Suprapubic skin (tissue), 4 donors: ENCODE measurements at places on chromosomes 6 and 20.

GRCh38 chr20:61161726-61162390, 90.2 kb upstream of the CDH4 start:
- no peaks in the 10 kb centered on the region for H3K36me3 ChIP-seq
- no peak overlapping the region for H3K27ac ChIP-seq
- no peak overlapping the region for H3K4me3 ChIP-seq
- peaks cover 20% of the 10 kb centered on the region for H3K27me3 ChIP-seq
- no peak for DNase-seq
- H3K4me1 ChIP-seq: no peaks in the 10 kb centered on the region

GRCh38 chr6:63897952-63898351, 262.4 kb downstream of the PHF3 start:
- H3K27me3 ChIP-seq: no peaks in the 10 kb centered on the region
- peaks cover 5% of the 10 kb centered on the region for H3K4me1 ChIP-seq
- no peak overlapping the region for H3K4me3 ChIP-seq
- DNase-seq: no peak
- H3K27ac ChIP-seq: no peak overlapping the region

- H3K36me3 ChIP-seq: peaks cover 12% of the 10 kb centered on the region
- no peak for DNase-seq
- peaks cover 4% of the 10 kb centered on the region for H3K4me1 ChIP-seq
- H3K4me3 ChIP-seq: no peak overlapping the region
- no peak overlapping the region for H3K27ac ChIP-seq
- H3K27me3 ChIP-seq: no peaks in the 10 kb centered on the region
Measured at GRCh38 chr6:73802366-73802765, 106.4 kb downstream of the CD109 start.

GRCh38 chr6:16511040-16511660, 250.1 kb downstream of the ATXN1 start:
- no peak overlapping the region for H3K27ac ChIP-seq
- no peaks in the 10 kb centered on the region for H3K27me3 ChIP-seq
- H3K4me3 ChIP-seq: no peak overlapping the region
- no peak for DNase-seq

DNA sequence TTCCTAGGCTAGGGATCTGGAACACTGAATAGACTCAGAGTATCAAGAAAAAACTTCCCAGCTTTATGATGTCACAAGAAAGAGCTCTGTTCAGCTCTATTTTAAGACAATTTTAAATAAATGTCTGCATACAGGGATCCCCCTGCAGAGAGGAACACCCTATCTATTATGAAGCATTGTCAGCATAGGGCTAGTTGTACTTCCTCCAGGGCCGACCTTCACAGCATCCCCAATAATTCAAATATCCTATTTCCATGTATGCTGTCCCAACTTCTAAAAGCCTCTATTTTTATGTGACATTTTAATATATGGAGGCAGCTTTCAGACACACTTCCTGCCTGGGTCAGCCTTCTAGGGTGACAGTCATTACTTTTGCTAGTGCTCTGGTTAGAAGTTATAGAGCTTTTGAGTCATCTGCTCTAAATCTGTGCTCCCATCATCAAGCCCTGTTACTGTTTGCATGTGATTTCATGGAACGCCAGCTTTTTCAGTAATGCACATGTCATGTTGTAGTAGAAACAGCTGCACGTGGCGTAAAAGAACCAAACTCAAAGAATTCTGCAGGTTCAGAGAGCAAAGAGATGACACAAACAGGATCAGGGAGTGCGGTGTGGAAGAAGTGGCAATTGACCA, 189.2 kb downstream of the ADGB start:
- DNase-seq: no peak
- no peak overlapping the region for H3K4me3 ChIP-seq
- H3K27me3 ChIP-seq: no peaks in the 10 kb centered on the region
- H3K27ac ChIP-seq: no peak overlapping the region

GRCh38 chr20:59429396-59429795, 129.0 kb downstream of the EDN3 start:
- H3K27ac ChIP-seq: no peak overlapping the region
- peaks cover 6% of the 10 kb centered on the region for H3K27me3 ChIP-seq
- peak overlapping the region; percentile 30 for H3K4me3 ChIP-seq
- DNase-seq: no peak
- peaks cover 12% of the 10 kb centered on the region for H3K4me1 ChIP-seq
- no peaks in the 10 kb centered on the region for H3K36me3 ChIP-seq

DNA sequence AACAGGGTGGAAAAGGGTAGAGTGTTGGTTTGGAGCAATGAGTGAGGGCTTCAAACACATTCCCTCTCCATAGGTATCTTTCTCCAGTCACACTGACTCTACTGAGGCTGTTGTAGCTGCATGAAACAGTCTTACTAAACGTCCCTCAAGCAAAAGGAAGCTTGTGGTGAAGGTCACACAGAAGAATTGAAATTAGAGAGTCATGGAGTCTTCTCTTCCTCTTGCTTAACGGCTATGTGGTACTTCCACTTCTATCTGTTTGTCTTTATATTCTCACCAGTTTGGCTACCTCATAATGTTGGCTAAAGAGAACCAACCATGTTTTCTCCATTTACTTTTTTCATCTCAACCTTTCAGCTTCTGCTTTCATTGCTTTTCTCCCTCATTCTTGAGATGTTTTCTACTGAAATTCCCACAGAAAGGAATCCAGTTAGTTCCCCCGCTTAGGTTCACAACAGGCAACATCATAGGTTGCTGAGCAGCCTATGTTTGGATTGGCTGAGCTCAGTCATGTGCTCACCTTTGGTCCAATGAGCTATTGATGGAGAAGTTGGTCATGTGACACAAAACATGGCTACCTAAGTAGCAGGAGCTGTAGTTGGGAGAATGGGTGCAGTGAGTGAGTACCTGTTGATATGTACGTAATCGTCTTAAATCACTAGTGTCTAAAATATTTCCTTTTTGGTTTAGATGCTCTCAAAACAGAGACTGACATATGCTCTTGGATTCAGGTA, 99.8 kb downstream of the SNAP25 start:
- no peak for DNase-seq
- H3K27ac ChIP-seq: no peak overlapping the region
- H3K4me3 ChIP-seq: no peak overlapping the region
- H3K36me3 ChIP-seq: no peaks in the 10 kb centered on the region
- no peaks in the 10 kb centered on the region for H3K27me3 ChIP-seq

GRCh38 chr20:7003598-7003997, 236.1 kb downstream of the BMP2 start:
- DNase-seq: no peak
- H3K27ac ChIP-seq: no peak overlapping the region

GRCh38 chr20:48440916-48441315, 386.9 kb downstream of the PREX1 start:
- H3K4me1 ChIP-seq: no peaks in the 10 kb centered on the region
- no peak for DNase-seq
- H3K27ac ChIP-seq: no peak overlapping the region
- H3K4me3 ChIP-seq: no peak overlapping the region
- peaks cover 13% of the 10 kb centered on the region for H3K27me3 ChIP-seq
- no peaks in the 10 kb centered on the region for H3K36me3 ChIP-seq

DNA sequence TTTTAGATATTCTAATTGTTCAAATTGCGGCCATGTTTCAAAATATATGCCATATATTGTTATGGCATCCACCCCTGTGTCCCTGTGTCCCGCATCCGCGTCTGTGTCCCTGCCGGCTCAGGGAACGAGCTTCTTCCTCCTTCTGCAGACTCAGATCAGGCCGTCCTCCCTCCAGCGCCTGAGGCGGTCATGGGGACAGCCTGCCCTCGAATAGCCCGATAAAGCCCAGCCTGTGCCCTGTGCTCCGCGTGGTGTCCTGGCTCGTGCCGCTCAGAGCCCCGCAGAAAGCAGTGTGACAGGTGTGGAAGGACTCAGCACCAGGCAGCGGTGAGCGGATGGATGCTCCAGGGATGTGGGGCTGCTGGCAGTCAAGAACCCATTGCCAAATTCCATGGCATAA, 663.4 kb upstream of the DEFB115 start:
- H3K4me3 ChIP-seq: no peak overlapping the region
- no peaks in the 10 kb centered on the region for H3K4me1 ChIP-seq
- H3K27ac ChIP-seq: no peak overlapping the region
- no peak for DNase-seq

- no peak overlapping the region for H3K27ac ChIP-seq
- H3K4me3 ChIP-seq: no peak overlapping the region
- no peaks in the 10 kb centered on the region for H3K36me3 ChIP-seq
- DNase-seq: no peak
Measured at GRCh38 chr6:106716966-106717365, 87.6 kb downstream of the QRSL1 start.

- H3K27ac ChIP-seq: no peak overlapping the region
- peaks cover 47% of the 10 kb centered on the region for H3K4me1 ChIP-seq
- H3K36me3 ChIP-seq: peaks cover 27% of the 10 kb centered on the region
- DNase-seq: no peak
Measured at GRCh38 chr20:64077094-64077493, 2.2 kb downstream of the RGS19 start.

GRCh38 chr6:146999766-147000165, 204.5 kb upstream of the STXBP5 start:
- no peak overlapping the region for H3K4me3 ChIP-seq
- DNase-seq: no peak
- no peaks in the 10 kb centered on the region for H3K36me3 ChIP-seq
- no peak overlapping the region for H3K27ac ChIP-seq
- peaks cover 11% of the 10 kb centered on the region for H3K4me1 ChIP-seq
- H3K27me3 ChIP-seq: no peaks in the 10 kb centered on the region

GRCh38 chr20:37822141-37822601, 80.8 kb upstream of the VSTM2L start:
- no peak overlapping the region for H3K4me3 ChIP-seq
- H3K4me1 ChIP-seq: no peaks in the 10 kb centered on the region
- H3K36me3 ChIP-seq: no peaks in the 10 kb centered on the region
- H3K27ac ChIP-seq: no peak overlapping the region

DNA sequence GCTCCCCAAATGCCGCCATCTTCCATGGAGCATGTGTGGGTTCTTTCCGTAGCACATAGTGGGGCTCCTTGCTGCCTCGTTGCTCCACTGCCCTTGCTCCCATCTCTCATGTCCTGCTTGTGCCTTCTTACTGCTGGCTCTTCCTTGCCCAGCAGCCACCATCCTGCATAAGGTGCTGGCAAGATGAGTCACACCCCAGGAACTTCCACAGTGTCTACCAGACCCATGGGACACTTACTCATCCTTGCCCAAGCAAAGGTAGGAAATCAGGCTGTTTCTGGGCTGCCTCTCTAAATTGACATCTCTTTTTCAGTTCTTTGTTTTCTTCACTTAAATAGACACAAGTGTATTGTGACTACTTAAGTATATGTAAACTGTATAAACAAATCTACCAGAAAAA, 39.4 kb upstream of the RGS17 start:
- no peak for DNase-seq
- H3K4me3 ChIP-seq: no peak overlapping the region
- no peaks in the 10 kb centered on the region for H3K4me1 ChIP-seq
- H3K27me3 ChIP-seq: no peaks in the 10 kb centered on the region
- no peaks in the 10 kb centered on the region for H3K36me3 ChIP-seq
- H3K27ac ChIP-seq: no peak overlapping the region

- H3K4me3 ChIP-seq: no peak overlapping the region
- no peak overlapping the region for H3K27ac ChIP-seq
- DNase-seq: no peak
- H3K36me3 ChIP-seq: no peaks in the 10 kb centered on the region
- H3K27me3 ChIP-seq: no peaks in the 10 kb centered on the region
- H3K4me1 ChIP-seq: no peaks in the 10 kb centered on the region
Measured at GRCh38 chr6:122696079-122696478, 83.4 kb upstream of the FABP7 start.

DNA sequence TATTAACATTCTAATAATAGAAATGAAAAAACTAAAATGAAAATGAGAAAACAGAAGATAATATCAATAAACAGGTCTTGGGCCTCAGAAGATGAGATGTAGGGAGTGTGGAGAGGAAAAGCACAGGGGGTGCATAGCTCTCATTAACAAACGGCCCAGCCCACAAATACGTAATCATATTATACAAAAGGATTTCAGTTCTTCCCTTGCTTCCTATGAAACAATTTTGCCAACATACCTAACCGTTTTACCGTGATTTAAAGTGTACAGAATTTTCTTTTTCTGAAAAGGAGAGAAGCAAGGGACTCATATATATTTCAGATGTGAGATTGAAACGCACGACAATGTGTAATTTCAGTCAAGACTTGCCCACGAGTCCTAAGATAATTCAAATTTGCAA, 136.0 kb downstream of the HFE start:
- peaks cover 32% of the 10 kb centered on the region for H3K27me3 ChIP-seq
- no peaks in the 10 kb centered on the region for H3K36me3 ChIP-seq
- peaks cover 15% of the 10 kb centered on the region for H3K4me1 ChIP-seq
- DNase-seq: no peak
- peak overlapping the region; percentile 56 for H3K4me3 ChIP-seq

GRCh38 chr6:14732226-14732843, 513.5 kb upstream of the JARID2 start:
- H3K27ac ChIP-seq: no peak overlapping the region
- no peak overlapping the region for H3K4me3 ChIP-seq
- no peak for DNase-seq

DNA sequence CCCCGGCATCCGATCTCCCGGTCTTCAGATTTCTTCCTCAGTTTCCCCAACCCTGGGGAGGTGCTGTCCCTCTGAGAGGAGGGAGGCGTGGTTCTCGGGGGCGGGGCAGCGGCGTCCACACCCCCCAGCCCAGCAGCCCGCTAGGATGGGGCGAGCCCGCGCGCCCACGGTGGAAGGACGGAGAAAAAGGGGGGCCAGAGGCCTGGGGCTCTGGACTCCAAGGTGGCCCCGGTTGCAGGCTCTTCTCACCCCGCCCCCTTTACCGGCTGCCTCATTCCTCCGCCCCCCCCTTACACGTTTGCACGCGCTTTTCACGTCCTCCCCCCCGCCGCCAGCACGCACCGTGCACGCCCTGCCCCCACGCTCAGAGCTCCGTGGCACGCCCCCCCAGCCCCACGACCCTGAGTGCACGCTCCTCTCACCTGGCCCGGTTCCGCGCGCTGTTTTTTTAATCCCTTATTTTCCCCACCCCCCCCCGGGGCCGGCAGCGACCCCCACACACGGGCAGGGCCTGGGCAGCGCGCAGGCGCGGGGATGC, 402 bp downstream of the ZBTB12 start:
- peaks cover 45% of the 10 kb centered on the region for H3K4me1 ChIP-seq
- peak overlapping the region; percentile 85 for H3K27ac ChIP-seq
- peak; percentile 84 for DNase-seq
- peak overlapping the region; percentile 69 for H3K4me3 ChIP-seq
- no peaks in the 10 kb centered on the region for H3K27me3 ChIP-seq

DNA sequence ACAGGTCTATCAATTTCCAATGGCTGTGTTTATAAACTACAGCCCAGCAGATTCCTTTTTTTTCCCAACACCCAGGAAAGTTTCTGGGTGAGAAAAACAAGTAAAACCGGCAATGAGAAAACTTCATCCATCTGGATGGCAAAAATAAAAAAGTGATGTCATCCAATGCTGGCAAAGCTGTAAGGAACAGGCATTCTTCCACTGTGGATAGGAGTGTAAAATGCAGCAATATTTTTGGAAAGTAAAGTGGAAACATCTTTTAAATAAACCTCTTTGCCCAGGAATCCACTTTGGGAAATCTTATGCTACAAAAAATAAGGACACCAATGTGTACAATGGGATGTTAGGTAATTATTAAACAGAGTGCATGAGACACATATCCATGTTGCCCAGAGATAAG, 102.1 kb upstream of the NT5E start:
- no peaks in the 10 kb centered on the region for H3K4me1 ChIP-seq
- no peaks in the 10 kb centered on the region for H3K36me3 ChIP-seq
- H3K4me3 ChIP-seq: no peak overlapping the region

- peak overlapping the region; percentile 82 for H3K4me3 ChIP-seq
- H3K4me1 ChIP-seq: peaks cover 29% of the 10 kb centered on the region
- no peak for DNase-seq
- H3K27me3 ChIP-seq: no peaks in the 10 kb centered on the region
Measured at GRCh38 chr6:143449714-143450452, 612 bp downstream of the ADAT2 start.

- H3K27ac ChIP-seq: peak overlapping the region; percentile 90
- no peak overlapping the region for H3K4me3 ChIP-seq
- no peak for DNase-seq
Measured at GRCh38 chr20:10508468-10509251, 73.6 kb downstream of the SLX4IP start.
